Stimulated activated naive CD8-positive, alpha-beta T cell treated with anti-CD3 and anti-CD28 coated beads, Interleukin-15, amount 100 ng/mL, for 72 hours (primary cell): ENCODE measurements at places on chromosomes 3 and 15.

DNA sequence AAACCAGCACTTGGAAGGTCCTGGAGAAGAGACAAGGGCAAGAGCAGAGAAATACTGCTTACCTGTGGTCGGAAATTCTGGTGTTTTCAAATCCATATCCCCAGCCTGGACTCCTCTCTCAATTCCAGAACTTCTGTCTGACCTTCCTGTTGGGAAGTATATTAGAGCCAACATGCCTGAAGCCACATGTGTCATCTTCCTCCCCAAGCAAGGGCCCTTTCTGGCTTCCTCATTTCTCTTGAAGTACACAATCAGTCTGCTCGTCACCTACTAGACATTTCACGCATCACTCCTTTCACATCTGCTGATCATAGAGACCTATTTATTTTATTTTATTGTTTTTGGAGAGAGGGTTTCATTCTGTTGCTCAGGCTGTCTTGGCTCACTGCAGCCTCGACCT lies 8.4 kb downstream of the PARP14 start:
- no peak for DNase-seq

- no peak for DNase-seq
Observed at GRCh38 chr3:160287666-160288065, 62.4 kb downstream of the C3orf80 start.

DNA sequence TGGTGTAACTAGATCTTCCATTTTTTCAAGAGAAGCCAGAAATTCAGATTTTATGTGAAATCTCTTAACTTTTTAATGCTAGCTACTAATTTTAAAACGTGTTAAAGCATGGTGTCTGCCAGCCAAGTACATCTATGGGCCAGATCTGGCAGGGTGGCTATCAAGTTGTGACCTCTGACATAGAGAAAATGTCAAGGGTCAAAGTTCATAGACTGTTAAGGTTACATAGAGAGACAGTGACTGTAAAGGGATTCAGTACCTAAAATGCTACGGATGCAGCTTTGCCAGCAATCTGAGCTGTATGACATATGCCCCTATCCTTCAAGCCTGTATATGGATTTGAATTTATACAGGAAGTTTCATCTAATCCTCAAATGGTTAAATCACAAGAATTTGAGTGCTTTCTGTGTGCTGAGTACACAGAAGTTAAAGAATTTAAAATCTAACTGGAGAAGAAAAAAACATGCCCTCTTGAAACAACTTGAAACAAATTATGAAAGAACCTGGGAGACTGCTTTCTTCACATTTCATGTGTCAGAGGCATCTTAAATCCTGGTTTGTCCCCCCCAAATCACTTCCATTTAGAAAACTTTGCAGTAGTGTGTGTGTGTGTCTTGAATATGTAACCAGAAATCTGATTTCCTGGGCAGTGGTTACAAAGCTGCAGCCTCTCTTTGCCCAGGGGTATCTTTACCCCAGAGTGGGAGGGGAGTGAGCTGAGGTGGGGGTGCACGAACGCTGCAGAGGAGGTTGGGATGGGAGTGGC lies 895 bp upstream of the ARHGAP31 start:
- no peak for DNase-seq

GRCh38 chr15:67022587-67023105 lies 42.8 kb upstream of the SMAD3 start:
- DNase-seq = no peak
